Pons (tissue), 1 donor: ENCODE measurements at places on chromosomes 13 and 19.

DNA sequence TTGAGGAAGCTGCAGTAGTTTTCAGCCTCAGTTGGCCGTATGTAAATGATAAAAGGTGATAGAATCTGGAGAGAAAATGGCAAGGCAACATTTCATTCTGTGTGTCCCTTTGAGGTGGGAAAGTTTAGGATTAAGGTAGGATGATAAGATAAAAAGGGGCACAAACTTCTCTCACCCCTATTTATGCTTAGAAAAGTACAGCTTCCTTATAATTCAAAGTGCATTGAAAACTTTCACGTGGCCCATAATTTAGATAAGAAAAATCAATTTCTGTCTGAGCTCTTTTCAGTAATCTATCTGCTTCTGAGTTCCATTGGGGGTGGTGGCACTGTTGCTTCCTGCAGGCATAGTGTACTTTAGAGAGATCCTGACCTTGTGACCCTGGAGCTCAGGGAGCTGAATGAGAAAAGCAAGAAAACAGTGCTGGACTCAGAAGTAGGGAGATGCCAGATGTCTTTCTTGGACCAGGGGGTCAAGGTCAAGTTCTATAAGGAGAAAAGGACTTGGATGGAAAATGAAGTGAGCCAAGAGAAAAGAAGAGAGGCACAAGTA, 187.3 kb downstream of the NDFIP2 start:
- DNase-seq: no peak

GRCh38 chr13:71039440-71039839, 827.6 kb downstream of the DACH1 start:
- DNase-seq: peak; percentile 34

GRCh38 chr13:112441779-112442310, 65.7 kb downstream of the SPACA7 start:
- DNase-seq: no peak

DNA sequence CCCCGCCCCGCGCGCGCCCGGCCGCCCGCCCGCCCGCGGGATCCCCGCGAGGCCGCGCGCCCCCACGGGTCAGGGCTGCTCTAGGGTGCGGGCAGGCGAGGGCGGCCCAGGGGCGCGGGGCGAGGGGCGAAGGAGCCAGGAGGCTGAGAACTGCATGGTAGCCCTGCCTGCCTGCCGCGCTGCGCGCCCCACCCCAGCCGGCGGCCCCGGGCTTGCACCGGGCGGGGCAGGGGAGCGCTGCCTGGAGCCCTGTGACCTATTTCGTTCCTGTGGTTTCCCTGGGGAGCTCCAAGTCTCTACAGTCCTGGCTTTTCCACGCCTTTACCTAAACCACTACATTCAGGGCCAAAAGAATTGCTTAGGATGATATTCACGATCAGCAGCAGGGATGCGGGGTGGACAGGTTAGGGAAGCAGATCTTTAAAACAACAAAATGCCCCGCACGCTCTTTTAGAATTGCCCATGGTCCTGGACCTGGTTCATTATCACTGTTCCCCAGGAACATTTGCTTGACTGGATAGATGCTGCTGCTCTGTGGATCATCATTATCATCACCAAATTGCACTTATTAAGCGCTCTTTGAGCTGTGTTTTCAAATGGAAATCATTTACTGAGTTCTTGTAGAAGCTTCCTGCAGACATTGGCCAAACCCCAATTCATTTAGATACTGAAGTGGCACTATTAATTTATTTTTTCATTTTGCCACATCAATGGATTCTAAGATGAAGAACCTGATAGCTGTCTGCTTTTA, 421 bp upstream of the GPR12 start:
- DNase-seq: no peak

- DNase-seq: no peak
Measured at GRCh38 chr13:39481491-39481890, 121.5 kb downstream of the LHFPL6 start.

GRCh38 chr19:17418710-17419109, 1.1 kb upstream of the MVB12A start:
- DNase-seq: no peak
